Osteoblast (primary cell): ENCODE measurements at places on chromosomes 4 and X. TPM values are rescaled to one million over a fixed set of nuclear protein-coding genes. Genes with fewer than 3 reads are reported as not detected.

DNA sequence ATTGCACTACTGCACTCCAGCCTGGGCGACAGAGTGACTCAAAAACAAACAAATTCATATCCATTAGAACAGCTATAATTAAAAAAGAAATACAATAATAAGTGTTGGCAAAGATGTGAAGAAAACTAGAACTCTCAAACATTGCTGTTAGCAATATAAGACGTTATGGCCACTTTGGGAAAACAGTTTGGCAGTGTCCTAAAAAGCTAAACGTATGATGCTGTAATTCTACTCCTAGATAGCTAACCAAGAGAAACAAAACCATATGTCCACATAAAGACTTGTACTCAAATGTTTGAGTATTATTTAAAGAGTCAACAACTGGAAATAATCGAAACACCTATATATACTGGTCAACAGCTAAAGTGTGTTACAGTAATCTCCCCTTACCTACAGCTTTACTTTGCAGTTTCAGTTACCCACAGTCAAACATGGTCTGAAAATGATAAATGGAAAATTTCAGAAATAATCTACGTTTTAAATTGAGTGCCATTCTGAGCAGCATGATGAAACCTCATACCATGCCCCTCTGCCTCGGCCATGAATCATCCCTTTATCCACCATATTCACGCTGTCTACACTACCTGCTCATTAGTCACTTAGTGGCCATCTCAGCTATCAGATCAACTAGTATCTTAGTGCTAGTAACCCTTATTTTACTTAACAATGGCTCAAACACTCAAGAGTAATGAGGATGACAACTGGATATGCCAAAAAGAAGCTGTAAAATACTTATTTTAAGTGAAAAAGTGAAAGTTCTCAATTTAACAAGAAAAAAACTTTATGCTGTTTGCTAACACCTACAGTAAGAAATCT lies 4.9 kb downstream of the ELF2 start:
- peak; percentile 80 for DNase-seq

NXF2 gene
- total RNA-seq, result not detected in 2 replicates

EVC2 gene
- total RNA-seq, result 17.4 and 19.2 TPM in 2 replicates

DNA sequence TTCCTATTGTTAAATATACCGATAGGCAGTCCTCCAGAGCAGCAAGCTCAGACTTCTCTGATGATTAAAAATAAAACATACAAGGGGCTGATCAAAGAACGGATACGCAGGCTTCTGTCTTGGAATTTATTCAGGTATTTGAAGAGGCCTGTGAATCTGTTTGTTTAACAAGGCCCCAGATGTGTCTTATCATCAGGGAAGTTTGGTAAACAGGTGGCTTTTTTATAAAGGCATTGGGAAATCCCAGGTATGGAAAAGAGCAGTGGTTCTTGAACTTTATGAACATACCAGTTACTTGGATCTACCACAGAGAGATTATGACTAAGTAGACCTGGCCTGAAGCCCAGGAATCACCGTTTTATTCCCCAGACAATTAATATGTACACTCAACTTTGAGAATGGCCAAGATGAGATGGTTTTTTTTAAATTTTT lies 47.9 kb downstream of the SOWAHB start:
- DNase-seq, result peak; percentile 35

MGAT4D gene
- total RNA-seq, result not detected in 2 replicates

DNA sequence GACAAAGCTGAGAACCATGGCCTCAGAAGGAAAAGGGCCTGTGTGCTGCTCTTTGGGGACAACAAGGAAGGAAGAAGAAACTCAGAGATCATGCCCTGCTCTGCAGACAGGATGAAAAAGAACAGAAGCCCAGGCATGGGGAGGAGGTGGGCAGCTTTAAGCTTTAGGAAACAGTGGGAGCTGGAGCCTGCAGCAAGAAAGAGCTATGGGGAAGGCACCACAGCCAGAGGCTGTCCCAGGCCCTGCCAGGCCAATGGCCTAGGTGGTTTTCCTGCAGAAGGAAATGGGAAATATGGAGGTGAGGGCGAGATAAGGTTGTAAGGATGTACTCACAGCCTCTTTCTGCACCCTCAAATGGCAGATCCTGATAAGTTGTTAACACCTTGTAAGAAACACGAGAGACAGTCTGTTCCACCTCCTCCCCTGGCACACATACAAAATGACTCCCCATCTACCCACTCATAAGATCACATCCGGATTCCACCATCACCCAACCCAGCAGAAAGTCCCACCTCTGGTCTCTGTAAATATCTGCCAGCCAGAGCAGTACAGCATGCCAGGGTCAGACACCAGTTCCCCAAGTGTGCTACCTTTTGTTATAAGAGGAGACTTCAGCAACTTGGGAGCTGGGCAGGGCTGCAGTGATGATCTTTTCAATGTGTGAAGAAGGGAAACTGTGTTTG lies 105.2 kb downstream of the RTL5 start:
- no peak for DNase-seq

DNA sequence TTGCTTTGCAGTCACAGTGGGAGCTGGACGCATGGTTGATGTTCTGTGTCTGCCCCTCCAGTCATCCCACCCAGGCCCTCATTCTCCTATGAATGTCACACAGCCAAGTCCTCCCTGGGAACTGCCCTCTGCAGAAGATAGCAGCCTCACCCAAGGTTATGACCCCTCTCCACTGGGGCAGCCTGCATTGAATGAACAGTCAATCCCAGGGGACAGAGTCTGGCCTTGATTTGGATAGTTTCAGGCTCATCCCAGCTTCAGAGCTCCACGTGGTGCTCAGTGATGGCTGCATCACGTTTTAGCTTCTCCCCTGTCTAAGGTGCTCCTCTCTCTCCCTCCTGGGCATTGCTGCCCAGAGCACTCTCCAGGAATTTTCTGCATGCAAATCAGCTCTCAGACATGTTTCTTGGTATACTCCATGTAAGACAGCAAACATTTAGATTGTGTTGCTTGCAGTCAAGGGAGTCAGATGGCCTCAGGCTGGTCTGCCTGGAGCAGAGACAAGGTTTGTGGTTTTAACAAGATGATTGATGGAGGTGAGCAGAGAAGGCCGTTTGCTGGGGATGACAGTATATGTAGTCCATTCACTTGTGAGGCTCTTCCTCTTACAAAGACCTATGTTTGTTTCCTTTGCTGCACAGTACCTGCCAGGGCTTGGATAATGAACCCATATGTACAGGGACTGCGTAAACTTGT lies 56.1 kb upstream of the MSX1 start:
- no peak for DNase-seq
